ENCODE measurements at places on chromosomes 16 and 17.

- DNase-seq = no peak
Measured at GRCh38 chr16:80489173-80489572, 51.6 kb upstream of the DYNLRB2 start.

- DNase-seq = no peak
Measured at GRCh38 chr16:6777624-6778023, 555.0 kb upstream of the RBFOX1 start.

DNA sequence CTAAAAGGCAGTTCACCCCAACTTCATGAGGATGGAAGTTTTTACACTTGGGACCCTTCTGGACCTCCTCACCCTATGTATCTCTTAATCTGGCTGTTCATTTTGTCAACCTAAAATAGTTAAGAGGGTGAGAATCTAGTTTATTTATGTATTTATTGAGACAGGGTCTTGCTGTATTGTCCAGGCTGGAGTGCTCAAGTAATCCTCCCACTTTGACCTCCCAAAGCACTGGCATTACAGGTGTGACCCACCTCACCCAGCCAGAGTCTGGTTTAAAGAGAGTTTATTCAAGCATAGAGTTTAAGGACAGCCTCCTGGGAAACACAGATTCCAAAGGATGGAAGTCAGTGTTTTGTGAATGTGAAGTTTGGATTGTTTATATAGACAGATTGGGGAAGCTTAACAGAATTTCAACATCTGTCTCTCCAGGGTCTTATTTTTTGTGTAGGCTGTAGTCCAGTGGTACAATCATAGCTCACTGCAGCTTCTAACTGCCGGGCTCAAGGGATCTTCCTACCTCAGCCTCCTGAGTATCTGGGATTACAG lies 8.0 kb upstream of the APPBP2 start:
- no peak for DNase-seq

DNA sequence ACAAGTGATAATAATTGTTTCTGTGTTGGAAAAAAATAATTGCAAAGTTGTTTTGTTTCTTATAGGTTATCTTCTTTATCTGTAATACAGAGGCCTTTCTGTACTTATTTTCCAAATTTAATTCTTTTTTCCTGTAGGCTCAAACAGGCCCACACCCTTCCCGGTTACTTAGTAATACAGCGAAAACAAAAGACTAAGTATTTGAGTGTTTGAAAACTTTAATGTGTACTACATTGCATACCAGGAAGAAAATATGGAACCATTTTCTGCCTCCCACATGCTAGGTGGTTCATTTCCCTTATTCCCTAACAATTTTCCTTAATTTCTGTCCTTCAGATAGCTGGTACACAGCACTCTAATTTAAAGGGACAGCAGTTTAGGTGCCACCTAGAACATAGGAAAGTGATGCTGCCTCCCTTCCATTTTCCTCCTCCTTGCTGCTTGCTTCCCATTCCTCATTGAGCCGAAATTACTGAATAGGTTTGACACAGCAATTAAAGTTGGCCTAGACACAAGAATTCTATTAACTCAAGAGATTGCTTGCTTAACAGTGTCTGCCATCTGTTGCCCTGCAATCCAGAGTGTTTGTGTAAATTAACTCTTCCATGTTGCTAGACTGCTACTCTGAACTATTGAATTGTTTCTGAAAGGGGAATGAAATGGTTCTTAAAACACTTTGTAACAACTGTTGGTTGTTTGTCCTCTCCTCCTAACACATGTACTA lies 24.2 kb downstream of the CYB5B start:
- DNase-seq = no peak

DNA sequence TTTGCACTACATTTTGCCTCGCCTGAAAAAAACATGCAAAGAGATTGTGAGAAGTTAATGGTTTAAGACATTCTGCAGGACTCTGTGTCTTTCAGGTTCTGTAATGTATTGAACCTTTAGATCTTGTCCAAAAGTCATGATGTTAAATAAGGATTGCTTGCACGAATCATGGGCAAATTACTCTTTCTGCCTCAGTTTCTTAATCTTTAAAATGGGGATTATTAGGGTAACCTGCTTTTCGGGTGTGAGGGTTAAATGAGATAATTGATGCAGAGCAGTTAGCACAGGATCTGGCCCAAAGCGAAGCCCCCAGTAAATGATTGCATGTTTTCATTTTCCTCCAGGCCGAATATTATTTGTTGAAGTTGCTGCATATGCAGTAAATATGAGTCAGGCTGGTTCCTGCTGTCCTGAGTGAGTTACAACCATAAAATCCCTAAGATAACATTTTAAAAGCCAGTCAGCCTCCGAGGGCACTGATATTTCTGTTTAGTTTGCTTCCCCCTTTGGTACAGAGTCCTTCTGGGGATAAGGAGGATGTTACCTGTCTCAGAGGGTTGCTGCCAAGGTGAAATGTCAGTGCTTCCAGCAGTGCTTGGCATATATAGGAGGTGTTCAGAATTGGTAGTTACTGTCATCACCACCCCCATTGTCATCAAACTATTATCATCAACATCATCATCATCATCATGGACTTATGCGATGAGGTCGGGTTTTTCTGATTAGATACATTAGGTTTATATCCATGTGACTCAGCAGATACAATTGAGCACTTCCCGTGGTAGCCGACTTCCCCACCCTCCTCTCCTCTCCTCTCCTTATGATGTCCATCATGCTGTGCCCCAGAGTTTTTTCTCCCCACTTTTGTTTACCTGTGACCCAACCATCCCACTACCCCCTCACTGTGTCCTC lies 20.6 kb upstream of the ARHGAP17 start:
- no peak for DNase-seq

GRCh38 chr16:381012-381788 lies 578 bp downstream of the PGAP6 start:
- no peak for DNase-seq

Data from pulmonary artery endothelial cell (primary cell).